Activated gamma-delta T cell (primary cell): ENCODE measurements at places on chromosomes 11 and 22.

DNA sequence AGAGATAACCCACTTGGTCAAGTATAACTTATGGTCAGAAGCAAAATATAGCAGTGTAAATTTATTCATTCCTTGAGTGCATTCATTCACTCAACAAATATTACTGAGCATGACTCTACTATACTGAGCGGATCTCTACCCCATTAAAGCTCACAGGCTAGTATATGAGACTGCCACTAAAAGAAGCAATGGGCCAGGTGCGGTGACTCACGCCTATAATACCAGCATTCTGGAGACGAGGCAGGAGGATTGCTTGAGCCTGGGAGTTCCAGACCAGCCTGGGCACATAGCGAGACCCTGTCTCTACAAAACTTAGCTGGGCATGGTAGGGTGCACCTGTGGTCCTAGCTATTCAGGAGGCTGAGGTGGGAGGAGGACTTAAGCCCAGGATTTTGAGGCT is 197.6 kb upstream of the BLID start:
- DNase-seq: no peak

- no peak for DNase-seq
Observed at GRCh38 chr11:128231845-128232410, 355.4 kb downstream of the ETS1 start.

DNA sequence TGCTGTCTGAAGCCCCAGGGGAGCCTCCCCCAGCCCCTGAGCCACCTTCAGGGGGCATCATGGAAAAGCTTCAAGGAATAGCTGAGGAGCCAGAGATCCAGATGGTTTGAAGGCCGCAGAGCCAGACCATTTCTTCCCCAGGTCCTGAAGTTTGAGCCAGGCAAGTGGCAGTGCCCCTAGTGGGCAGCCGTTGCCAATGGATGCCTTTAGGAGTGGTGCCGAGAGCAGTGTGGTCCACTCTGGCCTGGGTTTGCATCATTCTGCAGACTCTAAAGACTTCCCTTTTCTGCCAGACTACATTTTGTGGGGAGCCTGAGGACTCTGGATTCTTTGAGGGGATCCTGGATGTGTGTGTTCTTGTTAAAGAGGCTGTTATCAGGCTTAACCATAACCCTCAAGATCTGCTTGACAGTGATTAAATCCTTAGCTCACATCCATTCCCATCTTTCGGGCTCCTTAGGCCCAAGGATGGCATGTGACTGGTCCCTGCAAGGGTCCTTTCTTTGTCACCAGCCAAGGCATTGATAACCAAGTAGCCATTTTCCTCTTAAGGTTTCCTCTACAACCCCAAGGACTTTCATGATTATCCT is 13.1 kb downstream of the HINFP start:
- DNase-seq: no peak

GRCh38 chr11:111303461-111303860 is 5.1 kb downstream of the POU2AF3 start:
- DNase-seq: no peak

DNA sequence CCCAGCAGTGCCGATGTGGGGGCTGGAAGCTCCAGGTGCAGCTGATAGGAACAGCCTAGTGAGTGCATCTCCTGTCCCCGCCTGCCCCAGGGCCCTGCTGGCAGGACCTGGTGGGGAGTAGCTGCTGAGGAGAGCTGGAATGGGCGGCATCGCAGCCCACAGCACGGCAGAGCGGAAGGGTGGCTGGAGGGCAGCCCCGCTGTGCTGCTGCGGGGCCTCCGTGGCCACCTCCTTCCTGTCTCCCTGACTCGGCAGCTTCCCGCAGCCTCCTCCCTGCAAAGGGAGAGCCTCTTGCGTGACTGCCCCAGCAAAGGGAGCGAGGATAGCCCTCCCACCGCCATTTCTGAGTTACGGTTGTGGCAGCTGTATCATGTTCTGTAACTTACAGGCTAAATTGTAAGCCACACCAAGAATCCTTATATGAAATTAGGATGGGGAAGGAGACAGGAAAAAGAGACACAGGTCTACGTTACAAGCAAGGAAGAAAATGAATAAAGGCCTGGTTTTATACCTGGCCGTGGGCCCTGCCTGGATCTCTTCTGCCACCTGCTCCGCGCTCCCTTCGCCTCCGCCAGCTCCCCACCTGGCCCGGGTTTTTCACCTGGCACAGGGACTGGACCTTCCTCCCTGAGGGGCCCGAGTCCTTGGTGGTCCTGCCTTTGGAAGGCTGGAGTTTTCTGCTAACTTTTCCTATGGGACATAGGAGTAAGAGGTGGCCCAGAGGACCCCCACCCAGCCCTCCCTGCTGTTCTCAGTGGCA is 10.0 kb downstream of the TPCN2 start:
- no peak for DNase-seq

DNA sequence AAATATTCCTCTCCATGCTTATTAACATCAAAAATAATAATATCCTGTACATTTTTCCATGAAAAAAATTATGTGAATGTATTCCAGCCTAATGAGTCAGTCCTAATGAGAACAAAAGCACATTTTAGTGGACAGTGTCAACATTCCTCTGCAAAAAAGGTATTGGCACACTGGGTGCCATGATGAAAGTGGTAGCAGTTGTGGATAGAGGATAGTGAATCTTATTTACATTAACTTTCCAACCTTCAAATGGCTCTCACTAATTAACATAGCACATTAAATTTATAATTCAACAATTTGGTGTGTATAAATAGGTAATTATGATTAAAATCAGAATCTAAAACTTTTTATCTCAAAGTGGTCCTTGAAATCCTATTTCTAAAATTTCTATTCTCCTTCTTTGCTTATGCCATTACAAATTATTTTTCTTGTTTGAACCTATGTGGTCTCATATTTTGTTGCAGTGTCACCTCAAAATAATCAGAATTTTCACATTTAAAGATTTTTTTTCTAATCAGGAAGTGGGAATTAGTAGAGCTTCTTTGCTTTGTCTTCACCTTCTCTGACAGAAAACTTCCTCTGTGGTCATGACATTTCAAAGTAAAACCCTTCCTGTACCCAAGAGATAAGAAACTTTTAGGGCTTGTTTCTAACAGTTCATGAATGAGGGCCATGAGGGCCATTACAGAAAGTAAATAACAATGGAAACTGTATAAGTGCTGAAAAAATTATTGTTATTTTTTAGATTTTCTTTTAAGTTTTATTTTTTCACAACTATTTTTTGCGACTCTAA is 18.7 kb downstream of the SOX6 start:
- DNase-seq: no peak

DNA sequence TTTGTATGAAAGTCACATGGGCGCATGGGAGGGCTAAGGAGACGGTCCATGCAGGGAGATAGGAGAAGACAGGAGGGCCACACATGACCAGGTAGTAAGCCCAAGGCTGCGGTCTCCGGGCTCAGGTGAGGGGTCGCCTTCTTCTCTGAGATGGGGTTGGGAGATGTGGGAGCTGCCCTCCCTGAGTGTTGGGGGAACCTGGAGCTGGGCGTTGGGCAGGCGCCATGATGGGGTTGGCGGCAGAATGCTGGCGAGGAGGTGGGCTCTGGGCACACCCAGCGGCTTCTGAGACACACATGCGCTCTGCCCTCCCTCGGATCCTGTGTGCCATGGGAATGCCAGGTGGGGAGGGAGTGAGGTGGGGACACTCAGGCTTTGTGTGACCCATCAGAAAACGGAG is 254.8 kb downstream of the TBC1D22A start:
- DNase-seq: no peak

DNA sequence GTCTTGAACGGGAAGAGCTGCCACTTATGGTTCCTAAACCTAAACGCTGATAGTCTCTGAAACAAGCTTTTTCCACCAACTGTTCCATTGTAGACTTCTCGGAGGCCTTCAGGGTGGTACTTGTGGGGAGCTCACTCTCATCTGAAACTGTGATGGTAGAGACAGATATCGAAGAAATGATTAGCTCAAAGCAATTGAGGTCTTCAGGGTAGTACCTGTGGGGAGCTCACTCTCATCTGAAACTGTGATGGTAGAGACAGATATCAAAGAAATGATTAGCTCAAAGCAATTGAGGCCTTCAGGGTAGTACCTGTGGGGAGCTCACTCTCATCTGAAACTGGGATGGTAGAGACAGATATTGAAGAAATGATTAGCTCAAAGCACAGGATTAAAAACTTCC is 175.7 kb downstream of the SWAP70 start:
- DNase-seq: no peak

GRCh38 chr11:60899046-60899936 is 7.1 kb downstream of the PRPF19 start:
- no peak for DNase-seq

- DNase-seq: no peak
Observed at GRCh38 chr11:72141066-72141465, 5.5 kb downstream of the FOLR3 start.

DNA sequence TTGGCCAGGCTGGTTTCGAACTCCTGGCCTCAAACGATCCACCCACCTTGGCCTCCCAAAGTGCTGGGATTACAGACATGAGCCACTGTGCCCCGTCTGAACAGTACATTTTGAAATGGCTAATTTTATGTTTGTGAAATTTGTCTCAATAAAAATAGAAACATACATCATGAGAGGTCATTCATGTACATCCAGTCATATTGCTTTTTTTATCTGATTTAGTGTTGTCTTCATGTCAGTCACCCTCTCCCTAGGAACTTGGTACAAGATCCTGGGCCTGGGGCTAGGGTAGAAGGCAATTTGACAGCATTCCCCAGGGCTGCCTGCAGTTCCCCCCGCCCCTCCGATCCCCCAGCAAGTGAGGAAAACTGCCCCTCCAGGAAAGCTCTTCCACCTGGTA is 46.6 kb upstream of the RBFOX2 start:
- no peak for DNase-seq

GRCh38 chr11:76318744-76319384 is 62.1 kb downstream of the THAP12 start:
- DNase-seq: no peak

GRCh38 chr11:134125507-134125906 is 56.6 kb downstream of the JAM3 start:
- DNase-seq: no peak

DNA sequence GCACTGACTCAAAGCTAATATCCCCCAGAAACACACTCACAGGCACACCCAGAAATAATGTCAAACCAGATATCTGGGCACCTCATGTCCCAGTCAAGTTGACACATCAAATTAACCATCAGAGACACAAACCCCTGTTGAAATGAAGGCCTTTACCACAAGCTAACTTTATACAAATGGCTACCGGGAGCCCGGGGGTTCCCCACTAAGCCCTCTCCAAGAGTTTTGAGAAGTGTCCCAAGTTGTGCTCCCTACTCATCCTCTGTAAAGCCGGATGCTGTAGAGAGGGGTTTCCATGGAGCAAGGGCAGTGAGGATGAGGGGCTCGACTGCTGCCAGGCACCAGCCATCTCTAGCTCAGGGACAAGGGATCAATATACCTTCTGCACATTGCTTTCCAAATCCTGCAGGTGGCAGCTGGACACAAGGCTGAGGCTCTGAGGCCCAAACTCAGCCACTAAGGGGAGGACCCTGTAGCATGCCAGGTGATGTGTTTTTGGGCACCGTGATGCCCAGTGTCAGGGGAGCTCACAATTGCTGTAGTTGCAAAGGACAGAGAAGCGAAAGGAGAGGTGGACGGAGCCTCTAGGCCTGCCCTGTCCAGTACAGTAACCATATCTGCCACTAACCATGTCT is 145.7 kb downstream of the TTC17 start:
- DNase-seq: no peak

GRCh38 chr22:49546811-49547585 is 280.7 kb downstream of the BRD1 start:
- no peak for DNase-seq

- DNase-seq: no peak
Observed at GRCh38 chr11:41306431-41306830, 153.0 kb downstream of the LRRC4C start.

GRCh38 chr11:62190011-62190410 is at the start of gene SCGB1D1:
SCGB1D1 (plus strand) TSS chr11:62190216; CDS start chr11:62190285, 69 bp downstream.
- no peak for DNase-seq

GRCh38 chr22:19040888-19041703 is 81.1 kb downstream of the DGCR2 start:
- no peak for DNase-seq

DNA sequence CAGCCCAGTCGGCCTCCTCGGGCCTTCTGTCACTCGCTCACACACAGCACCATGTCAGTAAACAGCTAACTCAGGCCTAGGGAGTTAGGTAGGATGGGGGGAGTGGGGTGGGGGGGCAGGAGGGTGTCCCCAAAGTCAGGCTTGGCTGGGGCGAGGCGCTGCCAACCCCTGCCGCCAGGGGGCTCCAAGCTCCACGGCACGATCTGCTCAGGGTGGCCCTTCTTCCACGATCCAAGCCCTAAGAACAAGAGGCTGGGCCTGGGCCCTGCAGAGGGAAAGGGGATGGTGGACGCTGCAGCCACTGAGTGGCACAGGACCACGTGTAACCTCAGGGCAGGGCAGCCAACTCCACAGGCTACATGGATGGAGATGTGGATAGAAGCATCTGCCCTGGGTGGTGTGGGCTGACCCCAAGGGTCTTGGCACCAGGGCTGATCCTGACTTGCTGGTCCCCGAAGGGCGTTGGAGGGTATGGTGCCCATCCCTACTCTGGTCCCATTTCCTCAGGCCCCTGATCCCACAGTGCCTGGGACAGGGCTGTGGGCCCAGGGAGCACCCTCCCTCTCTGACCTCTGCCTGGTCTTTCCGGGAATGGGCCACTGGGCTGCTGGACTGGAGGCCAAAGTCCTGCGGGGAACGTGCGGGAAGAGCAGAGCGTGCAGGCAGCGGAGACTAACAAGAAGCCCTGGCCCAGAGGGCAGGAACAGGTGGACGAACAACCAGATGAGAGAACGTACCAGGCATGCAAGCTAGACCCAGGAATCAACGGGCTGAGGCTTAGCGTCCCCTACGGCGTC is 29.1 kb upstream of the TXNRD2 start:
- DNase-seq: peak; percentile 52

DNA sequence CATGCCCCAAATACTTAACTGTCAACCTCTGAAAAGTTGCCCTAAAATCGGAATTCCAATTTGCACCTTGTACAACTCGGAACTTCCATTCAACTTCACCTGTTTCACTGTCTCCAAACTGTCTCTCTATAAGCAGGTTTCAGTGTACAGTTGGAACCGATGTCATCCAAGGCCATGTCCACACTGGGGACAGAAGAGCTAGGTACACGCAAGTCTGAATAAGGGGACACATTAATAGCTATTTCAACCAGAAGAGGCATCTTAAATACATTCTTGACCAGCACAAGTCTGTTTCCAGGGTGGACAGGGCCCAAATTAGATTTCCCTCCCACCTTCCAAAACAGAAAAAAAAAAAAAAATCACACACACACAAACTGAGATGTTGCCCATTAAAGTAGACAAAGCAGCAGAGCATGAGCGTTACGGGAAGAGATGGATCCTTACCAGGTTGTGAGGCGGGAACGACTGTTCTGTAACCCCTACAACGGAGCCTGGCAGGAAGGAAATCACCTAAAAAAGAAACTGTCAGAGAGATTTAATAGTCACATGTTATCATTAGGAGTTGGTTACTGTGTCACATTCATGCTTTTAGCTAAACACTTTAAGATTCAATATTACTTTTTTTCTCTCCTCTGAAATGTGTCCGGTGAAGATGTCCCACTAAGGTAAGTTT is 1.7 kb downstream of the CREBZF start:
- no peak for DNase-seq
